Right cardiac atrium (tissue), 5 donors: ENCODE measurements at places on chromosomes 12 and 14. TPM values are rescaled to one million over a fixed set of nuclear protein-coding genes. Genes with fewer than 3 reads are reported as not detected.

DNA sequence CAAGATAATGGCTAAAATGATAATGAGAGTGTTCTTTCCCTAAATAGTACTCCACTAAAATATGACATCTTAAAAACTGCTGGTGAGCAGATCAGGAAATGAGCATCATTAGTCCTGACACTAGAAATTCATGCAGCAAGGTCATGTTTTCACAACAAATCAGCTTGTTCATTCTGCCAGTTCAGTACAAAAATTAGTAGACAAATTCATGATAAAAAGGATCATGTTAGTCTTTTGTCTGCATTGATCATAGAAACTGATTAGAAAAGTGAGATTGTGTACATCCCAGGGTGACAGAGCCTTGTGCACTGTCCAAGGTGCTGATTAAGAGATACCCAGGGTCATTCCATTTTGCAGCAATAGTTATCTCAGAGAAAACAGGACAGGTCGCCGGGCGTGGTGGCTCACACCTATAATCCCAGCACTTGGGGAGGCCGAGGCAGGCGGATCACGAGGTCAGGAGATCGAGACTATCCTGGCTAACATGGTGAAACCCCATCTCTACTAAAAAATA is 163.6 kb downstream of the RIMBP2 start:
- DNase-seq = no peak

DNA sequence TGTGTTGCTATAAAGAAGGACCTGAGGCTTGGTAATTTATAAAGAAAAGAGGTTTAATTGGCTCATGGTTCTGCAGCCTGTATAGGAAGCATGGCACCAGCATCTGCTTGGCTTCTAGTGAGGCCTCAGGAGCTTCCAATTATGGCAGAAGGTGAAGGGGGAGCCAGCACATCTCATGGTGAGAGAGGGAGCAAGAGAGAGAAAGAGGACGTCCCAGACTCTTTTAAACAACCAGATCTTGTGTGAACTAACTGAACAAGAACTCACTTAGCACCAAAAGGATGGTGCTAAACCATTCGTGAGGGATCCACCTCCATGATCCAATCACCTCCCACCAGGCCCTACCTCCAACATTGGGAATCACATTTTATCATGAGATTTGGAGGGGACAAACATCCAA is 6.1 kb upstream of the SNAPC1 start:
- DNase-seq = no peak

- DNase-seq = no peak
Observed at GRCh38 chr12:93461503-93461902, 5.8 kb upstream of the MRPL42 start.

DNA sequence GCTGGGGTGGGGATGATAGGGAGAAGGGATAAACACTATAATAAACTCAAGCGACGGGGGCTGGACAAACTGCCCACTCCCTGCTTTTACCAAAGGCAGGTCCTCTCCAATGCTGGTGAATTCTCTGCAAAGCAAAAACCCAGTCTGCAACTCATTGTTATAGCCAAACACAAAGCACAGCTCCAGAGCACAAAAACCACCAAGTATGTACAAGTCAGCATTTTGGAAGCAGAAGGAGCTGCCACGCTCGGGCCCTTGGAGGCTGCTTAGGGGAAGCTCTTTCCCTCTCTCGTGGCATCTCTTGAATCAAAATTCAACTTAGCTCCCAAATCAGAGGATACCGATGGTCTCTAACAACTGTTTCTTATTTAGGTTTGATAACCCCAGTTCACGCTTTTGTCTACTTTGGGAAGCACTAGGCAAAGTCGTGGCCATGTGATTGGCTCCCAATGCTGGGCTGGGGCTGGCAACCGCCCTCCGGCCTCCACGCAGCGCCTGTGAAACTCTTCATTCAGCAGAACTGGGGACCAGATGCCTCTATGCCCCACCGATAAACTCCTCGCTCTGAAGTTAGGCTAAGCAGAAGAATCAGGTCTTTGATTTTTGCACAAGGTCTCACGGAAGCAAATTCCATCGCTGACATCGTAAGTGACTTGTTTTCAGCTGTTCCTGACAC is 158.5 kb upstream of the FOXN3 start:
- DNase-seq = peak; percentile 50

RIMBP2 gene
- total RNA-seq = not detected

- no peak for DNase-seq
Observed at GRCh38 chr12:43540470-43540869, 11.5 kb downstream of the ADAMTS20 start.

DNA sequence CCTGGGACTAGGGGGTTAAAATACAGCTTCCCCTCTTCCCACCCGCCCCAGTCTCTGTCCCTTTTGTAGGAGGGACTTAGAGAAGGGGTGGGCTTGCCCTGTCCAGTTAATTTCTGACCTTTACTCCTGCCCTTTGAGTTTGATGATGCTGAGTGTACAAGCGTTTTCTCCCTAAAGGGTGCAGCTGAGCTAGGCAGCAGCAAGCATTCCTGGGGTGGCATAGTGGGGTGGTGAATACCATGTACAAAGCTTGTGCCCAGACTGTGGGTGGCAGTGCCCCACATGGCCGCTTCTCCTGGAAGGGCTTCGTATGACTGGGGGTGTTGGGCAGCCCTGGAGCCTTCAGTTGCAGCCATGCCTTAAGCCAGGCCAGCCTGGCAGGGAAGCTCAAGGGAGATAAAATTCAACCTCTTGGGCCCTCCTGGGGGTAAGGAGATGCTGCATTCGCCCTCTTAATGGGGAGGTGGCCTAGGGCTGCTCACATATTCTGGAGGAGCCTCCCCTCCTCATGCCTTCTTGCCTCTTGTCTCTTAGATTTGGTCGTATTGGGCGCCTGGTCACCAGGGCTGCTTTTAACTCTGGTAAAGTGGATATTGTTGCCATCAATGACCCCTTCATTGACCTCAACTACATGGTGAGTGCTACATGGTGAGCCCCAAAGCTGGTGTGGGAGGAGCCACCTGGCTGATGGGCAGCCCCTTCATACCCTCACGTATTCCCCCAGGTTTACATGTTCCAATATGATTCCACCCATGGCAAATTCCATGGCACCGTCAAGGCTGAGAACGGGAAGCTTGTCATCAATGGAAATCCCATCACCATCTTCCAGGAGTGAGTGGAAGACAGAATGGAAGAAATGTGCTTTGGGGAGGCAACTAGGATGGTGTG is 1.9 kb downstream of the GAPDH start:
- DNase-seq = peak; percentile 58

SSTR1 gene
- total RNA-seq = 0.86 TPM

DNA sequence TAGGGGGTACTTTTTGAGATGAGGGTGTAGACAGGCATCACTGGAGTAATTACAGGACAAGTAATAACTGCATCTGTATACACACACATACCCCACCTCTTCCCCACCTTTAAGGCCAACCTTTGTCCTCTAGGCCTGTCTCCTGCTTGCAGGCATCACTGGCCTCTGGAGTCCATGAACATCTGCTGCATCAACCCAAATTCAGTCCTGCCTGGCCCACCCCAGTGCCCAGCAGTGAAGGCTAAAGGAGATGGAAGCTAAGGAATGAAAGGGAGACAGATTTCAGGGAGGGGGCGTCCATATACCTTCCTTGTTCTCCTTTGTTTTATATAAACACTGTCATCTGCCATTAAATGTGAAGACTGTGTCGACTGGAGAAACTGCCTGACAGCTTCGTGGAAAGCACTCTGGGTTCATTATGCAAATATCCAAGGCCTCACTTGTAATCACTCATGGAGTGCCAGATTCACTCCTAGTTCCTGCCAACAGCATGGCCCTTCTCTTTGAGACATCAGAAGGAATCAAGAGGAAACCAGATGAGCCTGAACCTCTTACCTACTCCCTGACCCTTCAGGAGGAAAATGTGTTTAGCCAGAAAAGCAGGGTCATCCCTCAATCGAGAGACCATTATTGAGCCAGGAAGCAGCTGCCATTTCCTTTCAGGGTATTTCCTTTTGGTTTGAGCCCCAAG is 64.4 kb downstream of the SERPINA3 start:
- no peak for DNase-seq

DNA sequence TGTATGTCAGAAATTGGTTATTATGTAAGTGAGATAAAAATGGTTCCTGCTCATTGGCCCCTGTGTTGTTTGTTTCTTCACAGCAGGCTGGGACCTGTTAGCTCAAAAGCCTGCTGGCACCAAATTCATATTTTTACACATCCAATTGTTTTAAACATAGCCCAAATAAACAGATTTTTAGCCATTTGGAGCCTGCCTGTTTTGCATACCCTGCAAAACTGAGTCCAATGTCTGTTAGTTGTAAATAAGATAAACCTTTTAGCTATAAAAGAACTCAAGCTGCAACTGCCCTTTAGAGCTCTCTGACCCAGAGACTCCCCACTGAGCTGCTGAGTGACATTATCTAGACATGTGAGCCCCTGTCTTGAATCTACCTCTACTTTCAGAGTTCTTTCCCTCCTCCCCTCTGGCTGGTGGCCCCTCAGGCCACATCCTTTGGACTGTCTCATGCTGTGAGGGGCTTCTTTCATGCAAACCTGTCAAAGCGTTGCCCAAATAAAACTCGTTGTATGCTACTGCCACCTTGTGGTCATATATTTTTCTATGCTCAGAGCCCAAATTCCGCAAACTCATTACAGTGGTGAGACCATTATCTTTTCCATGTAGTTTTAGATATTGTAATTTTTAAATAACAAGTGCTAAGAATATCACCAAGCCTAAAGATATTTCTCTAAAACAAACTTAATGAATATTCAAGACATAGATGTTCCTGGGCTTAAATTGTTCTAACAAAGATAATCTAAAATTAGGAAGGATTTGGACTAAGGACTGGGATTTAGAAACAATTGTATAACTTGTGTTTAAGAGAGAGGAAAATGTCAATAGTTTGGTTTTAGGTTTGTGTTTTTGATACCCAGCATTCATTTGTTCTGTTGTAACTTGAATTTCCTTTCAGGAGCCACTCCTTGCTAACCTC is 337.9 kb downstream of the AACS start:
- no peak for DNase-seq

DNA sequence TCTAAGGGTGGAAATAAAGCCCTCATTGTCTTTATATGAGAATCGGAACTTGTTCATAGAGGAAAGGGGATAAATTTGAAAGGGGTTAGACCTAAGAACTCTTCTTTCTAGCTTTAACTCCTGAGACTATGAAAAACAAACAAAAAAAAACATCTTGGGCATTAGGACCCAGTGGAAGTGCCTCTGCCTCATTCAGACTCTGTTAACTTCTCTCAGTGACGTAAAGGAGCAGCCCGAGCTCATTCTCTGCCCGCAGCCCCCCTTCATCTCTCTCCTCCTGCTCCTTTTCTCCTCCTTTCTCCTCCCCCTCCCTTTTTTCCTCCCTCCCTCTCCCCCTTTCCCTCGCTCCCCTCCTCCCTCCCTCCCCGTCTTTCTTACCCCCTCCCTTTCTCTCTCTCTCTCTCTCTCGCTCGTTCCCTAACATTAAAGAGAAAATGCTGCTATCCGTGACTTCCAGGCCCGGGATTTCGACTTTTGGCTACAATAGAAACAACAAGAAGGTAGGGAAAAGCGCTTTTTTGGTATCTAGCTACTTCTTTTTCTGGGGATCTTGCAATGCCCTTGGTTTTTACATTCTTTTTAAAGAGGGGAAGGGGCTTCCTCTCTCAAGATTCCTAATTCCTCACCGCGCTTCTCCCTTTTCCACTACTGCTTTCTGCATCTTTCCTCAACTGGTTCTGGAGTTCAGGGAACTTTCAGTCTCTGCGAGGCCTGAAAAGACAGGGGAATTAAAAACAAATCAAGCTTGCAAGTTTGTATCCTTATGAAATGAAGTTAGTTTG is at the start of gene RBMS2:
Gene RBMS2 (plus strand): TSS at position 231 of the 782 bp plus-strand sequence. CDS start 204 bp downstream, at position 435.
- DNase-seq = peak; percentile 82

DNA sequence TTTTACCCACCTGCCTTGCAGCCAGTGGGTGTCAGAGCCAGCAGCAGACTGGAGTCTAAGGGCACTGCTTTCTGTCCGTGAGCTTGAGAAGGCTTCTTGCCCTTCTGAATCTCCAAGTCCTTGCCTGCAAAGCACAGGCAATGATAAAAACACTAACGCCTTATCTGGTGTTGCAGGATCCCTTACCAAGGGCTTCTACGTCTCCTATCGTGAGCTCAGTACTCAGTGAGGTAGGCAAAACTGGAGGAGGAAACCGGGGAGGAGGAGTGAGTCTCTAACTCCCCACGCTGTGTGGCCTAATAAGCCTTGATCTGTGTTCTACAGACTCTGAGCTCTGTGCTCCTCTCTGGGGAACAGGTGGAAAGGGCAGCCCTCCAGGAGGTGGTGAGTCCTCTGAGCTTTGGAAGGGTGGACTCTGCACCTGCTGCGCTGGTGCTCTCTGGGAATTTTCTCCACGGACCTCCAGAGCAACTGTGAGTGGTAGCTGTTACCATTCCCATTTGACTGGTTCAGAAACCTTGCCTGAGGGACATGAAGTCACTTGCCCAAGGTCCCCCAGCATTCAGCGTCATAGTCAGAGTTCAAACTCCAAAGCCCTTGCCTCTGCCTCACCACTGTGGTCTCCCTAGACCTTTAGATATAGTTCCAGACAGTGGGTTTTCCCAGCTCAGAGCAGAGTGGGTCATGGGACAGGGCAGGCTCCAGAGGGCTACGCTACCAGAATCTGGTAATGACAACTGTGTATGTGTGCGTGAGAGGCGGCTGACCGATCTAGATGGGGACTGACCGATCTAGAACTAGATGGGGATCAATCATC is 7.0 kb upstream of the MARK3 start:
- no peak for DNase-seq

CAPZA3 gene
- total RNA-seq = not detected

- no peak for DNase-seq
Observed at GRCh38 chr14:61065656-61066055, 84.6 kb downstream of the SLC38A6 start.

DNA sequence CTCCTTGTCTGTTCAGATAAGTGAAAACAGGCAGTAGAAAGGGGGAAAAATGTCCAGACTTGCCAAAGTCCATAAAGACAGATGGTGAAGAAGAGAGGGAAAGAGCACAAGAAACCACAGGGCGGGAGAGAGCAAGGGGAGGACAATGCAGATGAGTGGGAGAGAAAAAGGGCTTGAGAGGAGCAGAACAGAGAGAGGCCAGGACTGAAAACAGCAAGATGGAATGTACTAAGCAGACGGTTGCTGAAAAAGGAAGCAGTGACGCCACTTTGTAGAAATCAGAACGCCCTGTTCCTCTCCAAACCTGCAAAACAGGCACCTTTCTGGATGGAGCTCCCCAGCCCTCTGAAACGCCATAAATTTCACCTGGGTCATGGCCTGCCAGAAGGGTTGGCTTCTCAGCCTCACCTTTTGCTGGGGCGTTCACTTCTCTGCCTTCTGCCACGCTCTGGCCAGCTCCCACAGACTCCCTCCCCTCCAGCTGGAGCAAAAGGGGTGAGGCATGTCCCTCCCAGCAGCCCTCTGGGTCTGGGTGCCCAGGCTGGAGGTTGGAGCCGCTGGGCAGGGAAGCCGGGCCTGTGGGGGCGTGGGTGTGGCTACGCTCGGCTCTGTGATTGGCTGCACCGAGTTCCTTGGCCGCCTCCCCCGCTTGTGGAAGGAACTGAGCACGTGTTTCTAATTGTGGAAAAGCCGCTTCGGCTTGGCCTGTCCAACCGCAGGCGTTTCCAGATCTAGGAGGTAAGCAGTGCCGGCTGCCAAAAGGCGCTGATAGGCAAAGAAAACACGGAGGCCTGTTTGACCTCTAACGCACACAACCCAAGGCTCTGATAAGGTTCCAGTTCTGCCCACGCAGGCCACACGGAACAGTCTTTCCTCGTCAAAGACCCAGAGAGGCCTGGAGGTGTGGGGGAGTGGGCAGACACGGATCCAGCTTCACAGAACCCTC is 29.3 kb downstream of the SLC7A8 start:
- peak; percentile 97 for DNase-seq
